ENCODE measurements at places on chromosomes 4 and X.

DNA sequence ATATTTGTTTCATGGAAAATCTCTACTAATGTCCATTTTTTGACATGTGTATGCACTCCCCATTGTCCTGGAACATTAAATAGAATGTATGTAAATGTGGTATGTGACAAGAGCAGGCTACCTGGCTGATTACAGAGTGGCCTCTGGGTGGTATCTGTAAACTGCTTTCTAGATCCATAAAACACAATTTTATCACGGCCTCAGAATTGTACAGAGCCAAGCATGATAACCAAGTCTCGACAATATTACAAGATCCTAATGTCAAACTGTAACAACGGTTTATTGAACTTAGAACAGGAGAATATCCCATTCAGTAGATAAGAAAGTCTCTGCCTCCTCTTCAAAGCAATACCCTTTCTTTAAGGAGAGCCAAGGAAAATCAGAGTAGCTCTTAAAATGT, 212.4 kb downstream of the PCDH7 start:
- no peaks in the 10 kb centered on the region for H3K36me3 ChIP-seq
- DNase-seq = no peak
- H3K27me3 ChIP-seq = no peaks in the 10 kb centered on the region
- no peak overlapping the region for H3K27ac ChIP-seq
- H3K4me3 ChIP-seq = no peak overlapping the region
- H3K4me1 ChIP-seq = no peaks in the 10 kb centered on the region

DNA sequence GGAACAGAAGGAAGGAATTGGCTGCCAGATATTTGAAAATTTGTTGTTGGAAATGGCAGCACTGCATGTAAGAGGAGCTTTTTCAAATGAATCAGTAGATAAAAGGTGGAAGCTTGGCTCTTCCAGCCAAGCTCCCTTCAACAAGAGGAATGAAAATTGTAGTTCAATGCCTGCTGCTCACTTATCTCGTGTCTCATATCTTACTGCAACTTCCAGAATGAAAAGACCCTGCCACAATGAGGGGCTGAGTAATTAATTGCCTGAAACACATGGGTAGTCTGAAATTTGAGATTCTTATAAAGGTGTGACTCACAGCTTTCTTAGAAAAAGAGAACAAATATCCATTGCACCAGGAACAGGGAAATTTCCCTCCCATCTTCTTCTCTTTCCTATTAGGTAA, 53.0 kb downstream of the HAND2 start:
- H3K36me3 ChIP-seq = peaks cover 2% of the 10 kb centered on the region
- no peak overlapping the region for H3K4me3 ChIP-seq
- no peak for DNase-seq

GRCh38 chrX:42384956-42385355, 393.0 kb downstream of the PPP1R2C start:
- no peaks in the 10 kb centered on the region for H3K36me3 ChIP-seq
- no peak for DNase-seq
- H3K27me3 ChIP-seq = no peaks in the 10 kb centered on the region
- H3K4me3 ChIP-seq = no peak overlapping the region
- no peaks in the 10 kb centered on the region for H3K4me1 ChIP-seq
- no peak overlapping the region for H3K27ac ChIP-seq

DNA sequence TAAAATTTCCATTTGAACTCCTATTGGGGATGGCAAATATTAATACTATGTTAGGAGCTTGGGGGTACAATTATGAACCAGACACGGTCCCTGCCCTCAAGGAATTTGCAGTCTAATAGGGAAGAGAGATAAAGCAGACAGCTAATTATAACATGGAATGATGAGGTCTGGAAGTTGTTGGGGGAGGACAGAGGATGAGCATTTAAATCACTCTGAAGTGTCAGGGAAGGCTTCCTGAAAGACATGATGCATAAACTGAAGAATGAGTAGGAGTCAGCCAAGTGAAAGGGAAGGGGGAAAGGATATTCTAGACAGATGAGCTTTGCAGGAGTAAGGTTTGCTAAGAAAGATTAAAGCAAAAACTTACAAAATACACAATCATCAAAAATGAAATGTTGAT, 15.9 kb downstream of the PLAC1 start:
- no peak for DNase-seq
- H3K27me3 ChIP-seq = no peaks in the 10 kb centered on the region
- H3K4me1 ChIP-seq = no peaks in the 10 kb centered on the region
- H3K36me3 ChIP-seq = no peaks in the 10 kb centered on the region

DNA sequence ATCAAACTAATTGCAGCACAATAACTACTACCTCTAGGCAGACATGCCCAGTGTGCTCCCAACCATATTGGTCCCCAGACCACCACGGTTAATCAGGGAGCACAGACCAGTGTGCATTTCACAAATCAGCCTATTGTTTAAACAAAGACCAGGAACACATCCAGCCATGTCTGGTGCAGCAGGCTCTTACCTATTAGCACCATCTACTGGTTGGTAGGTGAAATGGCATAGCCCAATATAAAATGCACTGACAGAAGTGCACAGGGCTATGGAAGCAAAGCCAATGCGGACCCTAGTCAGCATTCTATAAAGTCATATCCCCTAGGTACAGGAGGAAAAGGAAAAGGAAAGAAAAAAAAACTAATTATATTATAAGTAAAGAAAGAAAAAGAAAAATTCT, 15.5 kb upstream of the CYLC1 start:
- H3K4me1 ChIP-seq = no peaks in the 10 kb centered on the region
- no peak overlapping the region for H3K4me3 ChIP-seq
- no peaks in the 10 kb centered on the region for H3K36me3 ChIP-seq
- no peaks in the 10 kb centered on the region for H3K27me3 ChIP-seq

DNA sequence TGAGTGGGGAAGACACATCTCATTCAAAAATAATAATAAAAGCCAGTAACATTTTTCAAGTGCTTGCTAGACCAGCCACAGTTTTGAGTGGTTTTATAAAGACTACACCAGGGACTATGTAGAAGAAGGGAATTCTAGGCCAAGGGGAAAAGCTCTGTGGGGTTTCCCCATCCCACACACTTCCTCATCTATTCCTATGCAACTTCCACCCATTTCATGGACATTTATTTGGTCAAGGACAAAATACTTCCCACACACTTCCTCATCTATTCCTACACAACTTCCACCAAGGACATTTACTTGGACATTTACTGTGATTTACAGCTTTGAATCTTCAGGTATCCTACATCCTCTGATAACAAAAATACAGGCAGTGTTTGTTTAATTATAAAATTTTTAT, 86.5 kb upstream of the KLF3 start:
- no peaks in the 10 kb centered on the region for H3K4me1 ChIP-seq
- H3K36me3 ChIP-seq = no peaks in the 10 kb centered on the region
- H3K4me3 ChIP-seq = no peak overlapping the region

GRCh38 chr4:16896881-16897750, 1.3 kb downstream of the LDB2 start:
- H3K4me1 ChIP-seq = no peaks in the 10 kb centered on the region
- H3K27me3 ChIP-seq = no peaks in the 10 kb centered on the region

DNA sequence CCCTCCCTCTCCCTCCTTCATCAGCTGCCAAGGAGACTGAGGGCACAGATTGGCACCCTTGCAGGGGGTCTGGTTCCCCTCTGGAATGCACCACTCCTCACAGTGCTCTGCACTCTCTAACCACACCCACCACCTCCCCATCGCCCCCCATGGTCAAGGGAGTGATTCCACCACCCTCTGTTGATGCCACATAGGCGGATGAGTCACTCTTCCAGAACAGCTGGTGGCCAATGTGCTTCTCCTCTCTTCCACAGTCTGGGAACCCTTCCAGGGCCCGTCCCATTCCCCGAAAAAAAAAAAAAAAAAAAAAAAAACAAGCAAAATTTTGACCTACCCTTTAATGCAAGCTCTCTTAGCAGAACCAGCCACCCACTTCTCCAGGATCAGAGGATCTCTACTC, 341.3 kb upstream of the KLF3 start:
- no peaks in the 10 kb centered on the region for H3K27me3 ChIP-seq
- H3K4me3 ChIP-seq = no peak overlapping the region
- peak; percentile 75 for DNase-seq
- no peaks in the 10 kb centered on the region for H3K4me1 ChIP-seq
- no peak overlapping the region for H3K27ac ChIP-seq

DNA sequence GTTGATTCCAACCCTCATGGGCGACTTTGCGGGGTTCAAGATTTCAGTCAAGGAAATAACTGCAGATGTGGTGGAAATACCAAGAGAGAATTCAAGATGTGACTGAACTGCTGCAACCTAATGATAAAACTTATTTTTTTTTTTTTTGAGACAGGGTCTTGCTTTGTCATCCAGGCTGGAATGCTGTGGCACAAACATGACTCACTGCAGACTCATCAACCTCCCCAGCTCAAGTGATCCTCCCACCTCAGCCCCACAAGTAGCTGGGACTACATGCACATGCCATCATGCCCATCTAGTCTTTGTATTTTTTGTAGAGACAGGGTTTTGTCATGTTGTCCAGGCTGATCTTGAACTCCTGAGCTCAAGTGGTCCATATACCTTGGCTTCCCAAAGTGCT, 19.5 kb upstream of the WDFY3 start:
- no peaks in the 10 kb centered on the region for H3K27me3 ChIP-seq
- no peak for DNase-seq
- H3K4me1 ChIP-seq = no peaks in the 10 kb centered on the region
- H3K27ac ChIP-seq = no peak overlapping the region
- no peaks in the 10 kb centered on the region for H3K36me3 ChIP-seq

DNA sequence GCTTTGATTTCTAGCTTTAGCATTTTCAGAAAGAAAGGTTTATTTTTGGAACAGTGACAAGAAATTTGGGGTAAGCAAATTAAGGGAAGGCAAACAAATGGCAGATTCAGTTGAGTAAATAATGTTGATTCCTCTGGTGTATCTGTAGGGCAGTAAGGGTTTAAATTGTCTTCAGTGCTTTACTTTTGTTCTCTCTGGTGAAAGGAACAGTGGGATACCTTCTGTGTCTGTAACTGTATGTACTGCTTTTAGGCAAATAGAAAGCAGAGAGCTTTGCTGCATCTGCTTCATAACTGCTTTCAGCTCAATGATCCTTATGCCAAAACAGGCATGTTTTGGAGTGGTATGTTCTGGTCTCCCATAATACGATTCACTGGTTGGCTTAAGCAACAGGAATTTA, 932.1 kb upstream of the SLIT2 start:
- H3K4me3 ChIP-seq = no peak overlapping the region
- DNase-seq = no peak
- no peaks in the 10 kb centered on the region for H3K27me3 ChIP-seq
- no peaks in the 10 kb centered on the region for H3K36me3 ChIP-seq
- no peaks in the 10 kb centered on the region for H3K4me1 ChIP-seq
